ENCODE measurements at places on chromosomes 5 and 9.

DNA sequence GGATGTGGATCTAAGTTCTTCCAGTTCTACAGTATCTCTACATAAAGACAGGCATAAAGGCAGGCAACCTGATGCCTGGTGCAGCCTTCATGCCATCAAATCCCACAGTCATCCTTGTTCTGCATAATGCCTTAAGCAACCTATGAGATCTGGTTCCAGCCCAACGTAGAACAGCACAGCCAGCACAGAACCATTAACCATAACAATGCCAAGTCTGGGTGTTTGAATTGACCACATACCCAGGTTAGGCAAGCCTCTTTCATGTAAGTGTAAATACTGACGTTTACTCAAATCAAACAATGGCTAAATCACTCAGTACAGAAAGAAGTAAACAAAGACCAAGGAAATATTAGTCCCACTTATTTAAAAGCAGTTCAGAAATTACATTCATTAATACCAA is 195.0 kb downstream of the ADAMTSL1 start:
- DNase-seq = no peak

GRCh38 chr9:136434580-136435169 is 5.0 kb downstream of the INPP5E start:
- no peak for DNase-seq

- no peak for DNase-seq
Measured at GRCh38 chr5:146218168-146218567, 14.8 kb downstream of the RBM27 start.

DNA sequence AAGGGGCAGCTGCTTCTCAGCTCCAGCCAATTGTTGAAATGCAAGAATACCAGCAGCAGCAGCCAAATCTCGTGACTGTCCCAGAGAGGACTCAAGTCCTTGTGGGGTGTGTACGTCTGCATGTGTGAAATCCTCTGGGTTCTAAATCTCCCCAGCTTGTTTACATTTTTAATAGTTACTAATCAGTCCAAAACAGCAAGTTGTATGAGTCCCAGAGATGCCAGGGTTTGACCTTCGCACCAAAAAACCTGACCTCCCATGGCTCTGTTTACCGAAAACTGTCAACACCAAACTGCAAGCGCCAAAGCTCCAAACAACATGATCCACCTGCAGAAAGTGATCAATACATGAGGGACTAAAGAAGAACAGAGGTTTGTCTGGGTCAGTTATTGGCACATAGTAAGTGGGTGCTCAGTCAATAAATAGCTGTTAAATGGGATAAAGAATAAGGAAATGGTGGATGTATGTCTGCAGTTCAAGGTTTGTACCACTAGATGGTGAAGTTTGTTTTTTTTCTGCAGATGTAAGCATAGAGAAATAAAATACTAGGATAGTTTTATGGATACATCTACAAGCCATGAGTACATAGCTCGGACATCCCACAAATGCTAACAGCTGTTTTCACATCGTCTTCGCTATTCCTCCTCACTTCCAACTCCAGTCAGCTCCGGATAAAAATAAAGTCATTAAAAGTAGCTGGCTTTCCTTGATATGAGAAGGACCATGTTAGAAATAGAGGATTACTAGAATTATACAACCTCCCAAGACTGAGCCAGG is 85.3 kb upstream of the ADRB2 start:
- DNase-seq = peak; percentile 50

DNA sequence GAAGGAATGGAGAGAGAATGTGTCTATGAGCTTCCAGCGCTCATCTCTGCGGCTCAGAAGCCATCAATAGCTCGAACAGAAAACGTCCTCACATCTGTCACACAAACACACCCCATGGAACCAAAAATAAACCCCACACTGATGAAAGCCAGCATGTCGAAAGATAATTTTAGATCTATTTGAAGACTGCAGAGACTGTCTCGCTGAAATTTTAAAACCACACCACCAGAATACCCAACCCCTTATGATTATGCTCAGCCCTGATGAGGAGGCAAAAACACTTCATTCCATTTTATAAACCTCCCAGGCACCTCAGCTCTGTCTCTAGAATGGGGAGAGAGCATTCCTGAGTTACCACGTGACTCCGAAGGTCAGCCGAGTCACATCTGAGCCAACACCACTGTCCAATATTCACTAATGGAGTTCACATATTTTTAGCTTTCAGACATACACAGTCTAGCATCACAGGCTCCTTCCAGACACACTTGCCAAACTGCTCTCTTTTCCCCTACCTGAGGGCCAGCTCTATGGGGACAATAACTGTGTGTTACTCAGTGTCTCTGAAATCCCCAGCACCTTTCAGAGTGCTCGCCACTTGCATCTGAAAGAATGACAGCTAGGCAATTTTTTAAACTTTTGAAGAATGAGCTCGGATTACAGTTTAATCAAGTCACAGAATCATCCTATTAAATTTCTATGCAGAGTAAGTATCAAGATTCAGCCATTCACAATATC is 63.2 kb downstream of the SERINC5 start:
- no peak for DNase-seq

DNA sequence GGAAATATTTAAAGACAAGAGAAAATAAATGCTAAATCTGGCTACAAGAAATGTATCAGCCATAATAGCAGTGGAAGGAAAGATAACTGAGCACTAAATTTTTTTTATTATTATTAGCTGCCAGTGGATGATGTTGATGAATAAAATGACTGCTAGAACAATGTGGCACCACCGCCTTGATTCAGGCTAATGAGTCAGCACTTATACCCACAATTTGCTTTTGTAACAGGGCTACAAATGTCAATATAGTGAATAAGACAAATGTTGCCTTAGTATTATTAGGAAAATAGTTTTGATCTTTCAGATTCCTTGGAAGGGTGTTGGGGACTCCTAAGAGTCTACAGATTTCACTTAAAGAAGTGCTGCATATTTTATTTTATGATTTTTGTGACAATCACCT is 555.2 kb upstream of the GRAMD2B start:
- no peak for DNase-seq

DNA sequence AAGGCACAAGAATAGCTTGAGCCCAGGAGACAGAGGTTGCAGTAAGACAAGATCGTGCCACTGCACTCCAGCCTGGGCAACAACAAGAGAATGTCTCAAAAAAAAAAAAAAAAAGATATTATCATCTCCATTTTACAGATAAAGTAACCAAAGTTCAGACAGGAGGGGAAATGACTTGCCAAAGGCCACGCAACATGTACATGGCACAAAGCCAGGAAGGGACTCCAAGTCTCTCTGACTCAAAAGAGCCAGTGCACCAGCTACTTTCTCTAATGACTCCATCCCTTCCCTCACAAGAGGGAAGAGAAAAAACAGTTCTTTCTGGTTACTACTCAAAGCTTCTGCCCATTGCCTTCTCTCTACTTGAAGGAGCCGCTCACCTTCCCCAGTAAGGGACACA is 34.1 kb downstream of the SIL1 start:
- DNase-seq = no peak

DNA sequence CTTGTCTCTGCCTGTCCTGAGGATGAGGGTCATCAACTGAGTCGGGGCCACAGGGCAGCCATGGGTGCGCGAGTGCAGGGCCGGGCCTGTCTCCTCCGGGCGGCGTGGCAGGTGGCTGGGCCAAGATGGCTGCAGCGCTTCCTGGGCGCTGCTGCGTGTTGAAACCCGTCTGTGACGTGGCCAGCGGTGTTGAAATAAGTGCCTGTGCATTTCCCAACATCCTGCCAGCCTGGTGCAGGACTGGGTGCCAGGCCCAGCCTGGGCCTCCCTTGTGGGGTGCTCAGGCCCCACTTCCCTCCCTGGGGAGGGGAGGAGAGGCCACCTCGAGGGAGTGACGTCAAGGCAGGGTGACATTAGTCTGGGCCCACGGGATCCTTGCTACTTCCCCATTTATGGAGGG is 45.5 kb downstream of the RXRA start:
- no peak for DNase-seq

DNA sequence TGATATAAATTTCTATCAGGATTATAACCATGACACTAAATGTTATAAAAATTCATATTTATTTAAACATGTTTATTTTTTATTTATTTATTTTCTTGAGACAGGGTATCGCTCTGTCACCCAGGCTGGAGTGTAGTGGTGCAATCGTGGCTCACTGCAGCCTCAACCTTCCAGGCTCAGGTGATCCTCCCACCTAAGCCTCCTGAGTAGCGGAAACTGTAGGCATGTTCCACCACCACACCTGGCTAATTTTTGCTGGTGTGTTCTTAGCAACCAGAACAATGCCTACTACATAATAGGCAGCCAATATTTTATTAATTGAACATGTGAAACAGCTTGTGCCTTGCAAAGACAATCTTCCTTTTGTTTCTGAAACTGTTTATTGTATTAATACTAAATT is 6.5 kb upstream of the PTBP3 start:
- no peak for DNase-seq

DNA sequence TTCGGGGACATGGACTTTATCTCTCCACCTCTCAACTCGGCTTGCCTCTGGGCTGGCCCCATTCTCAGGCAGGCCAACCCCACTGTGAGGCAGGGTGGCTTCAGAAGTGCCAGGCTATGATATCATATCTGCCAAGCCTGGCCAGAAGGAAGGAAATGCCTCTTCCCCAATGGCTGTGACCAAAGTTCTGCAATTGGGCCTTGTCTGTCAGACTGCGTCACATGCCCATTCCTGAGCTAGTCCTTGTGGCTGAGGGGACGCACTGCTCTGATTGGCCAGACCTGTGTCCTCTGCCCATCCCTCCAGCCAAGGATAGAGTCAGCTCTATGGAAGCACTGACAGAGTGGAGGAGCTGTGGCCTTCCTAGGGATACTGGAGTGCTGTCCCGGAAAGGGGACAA is 11.9 kb downstream of the SMIM23 start:
- no peak for DNase-seq

DNA sequence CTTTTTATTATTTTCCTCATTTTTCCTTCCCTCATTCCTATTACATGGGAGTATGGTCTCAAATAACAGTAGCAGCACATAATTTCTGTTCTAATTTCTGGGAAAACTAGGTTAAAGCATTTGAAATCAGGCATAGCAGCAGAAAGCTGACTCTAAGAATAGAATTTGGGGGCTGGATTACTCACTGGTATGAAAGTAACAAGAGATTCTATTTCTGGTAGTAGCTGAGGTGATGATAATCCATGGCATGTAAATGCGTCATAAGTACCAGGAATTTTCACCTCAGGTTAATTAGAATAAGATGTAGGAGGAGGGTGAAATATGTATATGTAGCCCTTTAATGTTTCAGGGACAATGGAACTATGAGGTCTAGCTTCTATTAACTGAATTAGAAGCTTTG is 662.0 kb downstream of the PTPRD start:
- DNase-seq = no peak

- DNase-seq = no peak
Measured at GRCh38 chr9:123453076-123453667, 97.2 kb downstream of the CRB2 start.

- DNase-seq = no peak
Measured at GRCh38 chr5:133122711-133123110, 70.9 kb downstream of the HSPA4 start.

DNA sequence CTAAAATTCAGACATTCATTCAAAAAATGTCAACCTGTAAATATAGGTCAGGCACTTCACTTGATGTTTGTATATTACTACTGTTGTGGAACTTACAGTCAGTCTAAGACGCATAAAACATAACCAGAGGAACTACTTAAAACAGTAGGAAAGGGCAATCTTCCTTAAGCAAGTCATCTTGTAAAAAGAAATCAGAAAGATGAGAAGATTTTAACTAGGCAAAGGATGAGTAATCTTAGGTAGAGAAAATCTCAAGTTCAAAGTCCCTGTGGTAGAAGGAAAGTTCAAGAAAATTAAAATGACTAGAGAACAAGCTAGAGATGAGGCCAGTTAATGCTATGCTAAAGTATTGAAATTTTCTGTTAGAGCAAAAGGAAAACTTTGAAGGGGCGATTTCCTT is 152.4 kb downstream of the RAPGEF6 start:
- no peak for DNase-seq

- DNase-seq = no peak
Measured at GRCh38 chr5:125310749-125311148, 564.3 kb upstream of the ZNF608 start.

DNA sequence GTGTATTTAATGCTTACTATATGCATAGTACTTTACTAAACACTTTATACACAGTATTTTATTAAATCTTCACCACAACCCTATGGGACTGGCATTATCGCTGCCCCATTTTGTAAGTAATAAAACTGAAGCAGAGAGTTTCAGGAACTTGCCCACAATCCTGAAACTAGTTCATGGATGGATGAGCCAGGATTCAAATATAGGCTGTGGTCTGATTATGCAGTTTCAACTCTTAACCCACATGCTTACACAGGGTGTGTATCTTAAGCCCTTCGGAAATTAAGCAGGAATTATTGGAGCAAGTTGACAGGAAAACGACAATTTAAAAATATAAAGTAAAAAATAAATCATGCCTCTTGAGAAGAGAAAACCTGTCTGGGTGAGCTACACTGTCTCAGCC is 109.0 kb downstream of the ATP10B start:
- DNase-seq = no peak

DNA sequence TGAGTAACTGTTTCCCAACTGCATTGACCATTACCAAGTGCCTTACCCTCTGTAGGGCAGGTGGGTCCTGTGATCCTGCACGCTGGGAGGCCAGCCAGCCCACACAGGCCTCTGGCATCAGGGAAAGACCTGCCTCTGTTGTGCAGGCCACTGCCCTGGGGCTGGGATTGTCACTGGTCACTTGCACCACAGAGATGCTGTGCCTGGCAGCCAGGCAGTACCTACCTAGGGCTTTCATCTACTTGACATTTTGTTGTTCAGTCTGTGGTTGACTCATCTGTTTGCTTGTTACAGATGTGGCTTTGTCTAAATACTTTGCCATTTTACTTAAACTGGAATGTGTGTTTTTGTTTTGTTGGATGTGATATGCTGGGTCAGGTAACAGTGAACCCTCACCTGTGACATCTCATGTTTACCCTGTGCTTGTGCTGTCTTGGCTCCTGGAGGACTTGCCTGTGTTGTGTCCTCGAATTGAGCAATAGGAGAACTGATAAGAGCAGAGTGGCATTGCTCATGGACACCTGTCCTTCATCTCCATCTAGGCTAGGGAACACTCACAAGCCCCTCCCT is 32.8 kb downstream of the SECISBP2 start:
- no peak for DNase-seq

DNA sequence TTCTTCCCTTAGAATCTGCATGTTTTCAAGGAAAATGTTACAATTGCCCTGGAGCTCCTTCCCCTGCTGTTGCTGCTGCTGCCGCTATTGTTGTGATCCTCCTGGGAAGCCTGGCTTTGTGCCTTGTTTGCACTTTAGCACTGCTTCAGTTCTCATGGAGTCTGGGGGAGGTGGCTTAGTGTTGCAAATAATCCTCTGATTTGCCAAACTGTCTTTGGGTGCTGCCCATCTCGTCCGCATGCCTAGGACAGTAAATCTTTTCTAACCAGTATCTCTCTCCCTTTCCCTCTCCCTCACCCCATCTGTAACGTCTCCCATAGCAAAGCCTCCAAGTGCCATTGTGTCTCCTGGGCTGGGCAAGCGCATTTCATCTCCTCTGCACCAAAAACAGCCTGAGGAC is 30.3 kb downstream of the FAM240B start:
- DNase-seq = no peak
